ENCODE measurements at places on chromosomes 7 and 10.

DNA sequence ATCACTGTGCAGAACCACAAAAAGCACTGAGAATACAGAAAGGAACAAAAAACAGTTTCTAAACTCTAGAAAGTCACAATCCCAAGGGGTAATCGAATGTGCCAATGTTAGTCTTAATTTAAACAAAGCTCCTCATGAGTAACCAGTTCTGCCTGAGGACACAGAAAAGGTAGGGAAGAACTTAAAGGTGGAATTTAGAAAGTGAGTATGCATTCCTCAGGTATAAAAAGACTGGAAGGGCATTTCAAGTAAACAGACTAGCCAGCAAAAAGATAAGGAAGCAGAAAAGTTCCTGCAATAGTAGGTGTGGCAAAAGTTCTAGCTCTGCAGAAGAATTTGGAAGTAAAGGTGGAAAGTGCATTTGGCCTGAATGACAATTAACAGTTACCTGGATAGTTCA is 84.6 kb upstream of the DLX6 start:
- DNase-seq, result no peak

DNA sequence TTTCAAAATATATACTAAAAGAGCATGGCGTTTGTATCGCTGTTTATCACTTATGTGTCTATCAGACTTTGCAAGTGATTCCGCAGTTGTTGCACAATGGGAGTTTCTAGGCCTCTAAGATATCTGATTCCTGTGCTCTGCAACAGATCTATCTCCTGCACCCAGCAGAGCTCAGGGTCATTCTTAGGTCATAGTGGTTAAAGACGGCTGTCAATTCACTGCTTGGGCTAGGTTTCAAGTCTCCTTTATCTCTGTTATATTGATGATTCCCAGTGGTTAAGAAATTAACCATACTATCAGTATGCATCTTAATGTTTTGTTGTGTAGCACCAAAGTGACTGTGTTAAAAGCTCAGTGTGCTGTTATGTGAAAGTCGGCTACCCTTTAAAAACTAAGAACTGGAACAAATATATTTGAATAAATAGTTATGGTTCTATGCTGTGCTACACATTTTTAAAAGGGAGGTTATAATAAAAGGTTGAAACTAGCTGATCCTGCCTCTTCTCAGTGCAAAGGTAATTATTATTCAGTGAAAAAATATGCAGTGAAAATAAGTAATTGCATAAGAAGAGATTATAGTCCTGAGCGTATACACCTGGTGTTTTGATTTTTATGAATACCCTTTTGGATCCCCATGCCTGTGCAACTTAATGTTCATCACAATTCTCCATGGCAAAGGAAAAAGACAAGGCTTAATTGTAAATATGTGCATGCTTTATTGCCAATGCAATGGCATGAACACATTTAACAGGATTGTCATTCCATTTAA is 24.0 kb downstream of the HOXA1 start:
- no peak for DNase-seq

DNA sequence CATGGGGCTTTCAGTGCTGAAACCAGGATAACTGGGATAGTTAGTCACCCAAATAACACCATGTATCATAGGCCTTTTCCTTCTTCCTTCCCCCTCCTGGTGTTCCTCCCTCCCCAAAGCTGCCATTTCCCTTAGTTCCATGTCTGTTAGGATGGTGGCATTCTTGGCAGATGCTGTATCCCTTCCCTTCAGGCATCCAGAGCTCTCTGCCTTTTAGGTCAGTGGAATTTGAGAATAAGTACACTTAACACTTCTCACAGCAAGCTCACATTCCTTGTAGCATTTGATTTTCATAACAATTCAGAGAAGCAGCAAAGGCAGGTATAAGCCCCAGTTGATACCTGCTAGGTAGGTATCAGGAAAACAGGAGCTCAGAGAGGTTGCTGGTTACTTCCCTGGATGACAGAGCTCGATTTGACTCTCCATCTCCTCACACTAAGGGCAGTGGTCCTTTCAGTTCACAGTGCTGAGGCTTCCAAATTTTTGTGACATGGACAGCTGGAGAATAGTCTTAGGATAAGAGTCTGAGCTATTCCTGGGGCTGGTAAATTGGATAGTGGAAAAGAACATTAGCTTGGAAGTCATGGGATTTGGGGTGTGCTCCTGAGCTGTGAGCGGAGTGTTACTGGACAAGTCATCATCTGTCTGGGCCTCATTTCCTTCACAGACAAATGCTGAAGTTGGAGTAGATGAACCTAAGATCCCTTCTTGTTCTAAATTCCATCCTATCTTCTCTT is 108.7 kb upstream of the RHOBTB1 start:
- no peak for DNase-seq

DNA sequence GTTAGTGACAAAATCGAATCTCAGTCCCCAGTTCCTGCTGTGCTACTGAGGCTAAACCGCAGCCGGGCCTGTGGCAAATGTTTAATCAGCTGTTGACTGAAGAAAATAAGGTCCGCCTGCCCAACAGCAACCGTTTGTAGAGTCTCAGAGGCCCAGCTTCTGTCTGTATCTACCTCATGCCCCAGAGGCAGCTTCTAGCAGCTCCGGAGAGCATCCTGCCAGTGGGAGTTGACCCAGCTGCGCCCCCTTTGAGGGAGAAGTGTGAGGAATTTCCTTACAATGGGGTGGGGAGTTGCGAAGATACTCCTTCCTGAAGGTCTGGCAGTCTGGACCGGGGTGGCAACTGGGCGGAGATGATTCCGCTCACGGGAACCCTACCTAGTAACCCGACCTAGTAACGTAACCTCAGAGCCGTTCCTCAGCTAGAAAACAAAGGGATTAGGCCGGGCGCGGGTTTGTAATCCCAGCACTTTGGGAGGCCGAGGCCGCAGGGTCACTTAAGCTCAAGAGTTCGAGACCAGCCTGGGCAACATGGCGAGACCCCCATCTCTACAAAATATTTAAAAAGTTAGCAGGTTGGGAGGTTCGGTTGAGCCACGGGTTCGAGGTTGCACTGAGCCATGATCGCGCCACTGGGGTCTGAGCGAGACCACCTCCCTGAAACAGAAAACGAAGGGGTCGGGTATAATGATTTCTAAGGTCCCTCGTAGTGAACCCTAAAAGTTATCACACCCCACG is 846 bp upstream of the ZNF775 start:
- peak; percentile 76 for DNase-seq

DNA sequence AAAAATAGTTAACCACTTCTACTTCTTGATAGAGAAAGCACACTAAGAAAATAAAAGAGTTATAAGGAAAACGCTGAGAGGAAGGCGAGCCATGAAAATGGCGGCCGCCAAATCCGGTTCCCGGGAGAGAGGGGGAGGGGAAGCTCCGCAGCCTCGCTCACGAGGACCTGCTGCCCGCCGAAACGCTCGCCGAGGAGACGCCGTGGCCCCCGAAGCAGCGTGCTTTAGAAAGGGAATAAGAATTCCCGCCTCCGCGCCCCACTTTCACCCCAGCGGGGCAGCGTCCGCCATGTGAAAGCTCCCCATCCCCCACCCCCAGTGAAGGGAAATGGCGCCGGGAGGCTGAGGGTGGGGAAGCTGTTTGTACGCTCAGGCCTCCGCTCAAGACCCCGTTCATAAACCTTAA is 505 bp downstream of the HNRNPA2B1 start:
- peak; percentile 78 for DNase-seq

DNA sequence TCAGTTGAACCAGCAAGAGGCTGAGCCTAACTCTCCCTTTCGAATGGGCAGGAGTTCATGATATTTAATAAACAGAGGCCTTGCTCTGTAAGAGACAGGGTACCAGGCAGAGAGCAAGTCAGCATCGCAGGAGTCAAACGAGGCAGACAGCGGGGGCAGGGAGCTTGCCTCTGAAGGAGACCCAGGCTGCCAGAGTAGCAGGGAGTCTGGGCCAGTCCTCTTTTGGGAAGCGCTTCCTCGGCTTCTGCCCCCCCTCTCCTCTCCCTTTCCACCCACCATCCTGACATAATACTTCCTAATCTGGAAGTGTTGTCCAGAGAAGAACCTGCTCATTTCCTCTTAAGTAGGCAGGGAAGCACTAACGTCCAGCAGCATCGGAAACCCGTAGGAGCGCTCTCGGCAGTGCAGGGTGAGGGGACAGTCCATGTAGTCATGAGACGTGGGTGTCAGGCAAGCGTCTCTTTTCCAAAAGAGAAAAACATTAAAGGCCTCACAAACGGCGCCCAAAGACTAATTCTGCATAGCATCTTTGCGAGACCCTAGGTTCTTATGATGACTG is 171.1 kb downstream of the EGFR start:
- DNase-seq, result no peak
